ENCODE measurements at places on chromosomes 12 and 14.

DNA sequence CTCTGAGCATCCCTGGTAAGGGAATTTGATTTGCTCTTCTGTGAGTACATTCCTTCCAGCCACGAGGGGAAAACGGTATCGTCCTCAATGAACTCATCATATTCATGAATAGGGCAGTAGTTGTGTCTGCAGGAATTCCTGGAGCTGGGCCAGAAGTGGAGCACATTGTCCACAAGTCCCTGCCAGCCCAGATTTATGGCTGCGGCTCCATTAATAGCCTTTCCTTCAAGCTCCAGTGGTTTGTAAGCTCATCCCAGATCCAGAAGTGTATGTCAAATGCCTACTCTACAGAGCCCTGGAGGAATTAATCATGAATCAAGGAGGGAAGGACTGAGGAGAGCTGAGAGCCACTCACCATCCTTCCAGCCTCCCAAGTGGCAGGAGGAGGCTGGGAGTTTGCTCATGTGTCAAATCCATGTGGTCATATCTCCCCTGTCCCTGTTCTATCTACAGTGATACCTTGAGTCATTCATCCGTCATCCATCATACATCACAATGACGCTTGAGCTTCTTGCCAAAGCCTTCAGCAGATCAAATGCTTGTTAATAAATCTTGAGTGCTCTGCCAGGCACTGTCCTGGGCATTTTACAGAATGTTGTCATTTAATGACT, 65.5 kb downstream of the SVOP start:
- no peak for DNase-seq

DNA sequence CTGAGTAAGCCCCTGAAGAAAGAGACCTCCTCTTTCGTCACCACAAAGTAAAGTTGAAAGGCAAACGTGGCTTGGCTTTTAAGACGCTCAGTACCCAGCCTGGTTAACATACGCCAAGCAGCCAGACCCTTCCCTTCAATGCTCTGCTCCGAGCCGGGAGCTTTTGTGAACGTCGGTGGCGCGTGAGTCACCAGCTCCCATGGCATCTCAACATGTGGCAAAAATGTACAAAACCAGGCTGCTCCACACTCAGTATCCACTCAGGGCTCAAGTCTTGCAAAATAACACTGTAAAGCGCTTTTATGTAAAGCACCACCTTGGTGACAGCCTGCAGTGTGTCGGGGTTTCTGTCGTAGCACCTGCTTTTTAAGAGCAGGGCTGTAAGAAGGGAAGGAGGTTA, 89.0 kb downstream of the SETD3 start:
- DNase-seq: no peak

DNA sequence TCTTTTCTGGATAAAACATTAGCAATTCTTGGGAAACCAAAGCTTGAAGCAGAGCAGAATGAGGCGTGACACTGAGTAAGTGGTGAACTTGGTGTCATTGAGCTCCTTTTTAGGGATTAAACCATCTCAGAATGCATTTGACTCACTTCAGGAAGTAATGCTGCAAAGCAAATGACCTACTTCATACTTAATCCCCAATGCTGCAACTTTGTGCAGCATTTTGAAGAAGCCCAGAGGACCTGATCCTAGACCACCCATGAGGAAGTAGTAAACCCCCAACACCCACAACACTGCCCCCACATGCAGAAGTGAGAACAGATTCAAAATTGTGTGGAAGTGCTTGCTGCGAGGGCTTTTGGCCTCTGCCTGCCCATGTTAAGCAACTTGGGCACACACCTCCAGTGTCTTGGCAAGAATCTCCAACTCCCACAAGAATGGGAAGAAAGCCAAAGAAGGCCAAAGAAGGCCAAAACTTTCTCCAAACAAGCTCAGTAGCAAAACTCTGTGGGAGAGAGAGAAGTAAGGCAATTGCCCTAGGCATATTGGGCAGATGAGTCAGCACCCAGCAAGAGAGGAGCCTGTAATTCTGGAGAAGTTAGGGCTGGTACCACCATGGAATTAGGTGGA, 69.2 kb upstream of the ETV6 start:
- DNase-seq: no peak

DNA sequence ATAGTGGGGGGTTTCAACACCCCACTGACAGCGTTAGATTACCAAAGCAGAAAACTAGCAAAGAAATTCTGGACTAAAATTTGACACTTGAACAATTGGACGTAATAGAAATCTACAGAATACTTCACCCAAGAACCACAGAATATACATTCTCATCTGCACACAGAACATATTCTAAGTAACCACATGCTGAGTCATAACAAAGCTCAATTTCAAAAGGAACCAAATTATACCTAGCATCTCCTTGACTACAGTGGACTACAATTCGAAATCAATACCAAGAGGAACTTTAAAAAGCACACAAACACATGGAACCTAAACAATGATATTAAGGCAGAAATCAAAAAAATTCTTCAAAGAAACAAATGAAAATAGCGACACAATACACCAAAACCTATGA, 871.6 kb upstream of the MDGA2 start:
- no peak for DNase-seq

GRCh38 chr12:30914986-30915591, 11.5 kb upstream of the TSPAN11 start:
- no peak for DNase-seq

GRCh38 chr12:99053616-99054362, 408.7 kb downstream of the APAF1 start:
- DNase-seq: no peak
